Daoy (cell line): ENCODE measurements at places on chromosomes 7 and 10. TPM values are rescaled to one million over a fixed set of nuclear protein-coding genes. Genes with fewer than 3 reads are reported as not detected.

The C10orf53 gene
- not detected in 2 replicates for total RNA-seq

The XRCC2 gene
- total RNA-seq = 20.9 and 24.6 TPM in 2 replicates

The FBXL13 gene
- 3.1 and 8.3 TPM in 2 replicates for total RNA-seq

The HGF gene
- total RNA-seq = not detected in 2 replicates

The GIMAP6 gene
- 1.8 and 1.9 TPM in 2 replicates for total RNA-seq

The SAMD9L gene
- total RNA-seq = 12.5 and 13.5 TPM in 2 replicates

The MAD1L1 gene
- total RNA-seq = 103 and 133 TPM in 2 replicates

The RELN gene
- 1.7 and 2.4 TPM in 2 replicates for total RNA-seq

The NSMCE4A gene
- 62.9 and 86.0 TPM in 2 replicates for total RNA-seq

The LIPK gene
- not detected in 2 replicates for total RNA-seq

The WNT16 gene
- total RNA-seq = 0.11 TPM in 1 of 2 replicates, not detected in the other

The CPA2 gene
- total RNA-seq = 0.11 TPM in 1 of 2 replicates, not detected in the other

The DGKB gene
- 0.11 TPM in 1 of 2 replicates, not detected in the other for total RNA-seq

The SMKR1 gene
- total RNA-seq = 2.2 and 2.7 TPM in 2 replicates

The SNX13 gene
- total RNA-seq = 49.7 and 54.5 TPM in 2 replicates

The PDLIM1 gene
- total RNA-seq = 17.7 and 21.9 TPM in 2 replicates

The CLDN12 gene
- total RNA-seq = 22.5 and 23.3 TPM in 2 replicates

The OR2A5 gene
- not detected in 2 replicates for total RNA-seq

The PARD3 gene
- 29.7 and 48.8 TPM in 2 replicates for total RNA-seq

The SNX10 gene
- total RNA-seq = 54.2 and 66.5 TPM in 2 replicates

The COBL gene
- total RNA-seq = 4.6 and 6.1 TPM in 2 replicates

The NIPSNAP2 gene
- 65.8 and 68.6 TPM in 2 replicates for total RNA-seq

The VGF gene
- total RNA-seq = 6.5 and 10.3 TPM in 2 replicates

The SLC26A3 gene
- total RNA-seq = not detected in 2 replicates

The LAMB4 gene
- total RNA-seq = not detected in 2 replicates

The ATG9B gene
- total RNA-seq = not detected in 2 replicates

The MTG1 gene
- total RNA-seq = 35.8 and 51.0 TPM in 2 replicates

The PRSS58 gene
- not detected in 2 replicates for total RNA-seq

The ADCYAP1R1 gene
- total RNA-seq = 0.17 and 0.24 TPM in 2 replicates

The BTBD16 gene
- total RNA-seq = not detected in 2 replicates
